Motor neuron (in vitro differentiated cells): ENCODE measurements at places on chromosomes 13 and 19.

GRCh38 chr13:33174931-33175330 lies 110.6 kb downstream of the STARD13 start:
- no peak for ATAC-seq

- peak; percentile 9 for ATAC-seq
Observed at GRCh38 chr19:40799558-40800338, 757 bp downstream of the EGLN2 start.

DNA sequence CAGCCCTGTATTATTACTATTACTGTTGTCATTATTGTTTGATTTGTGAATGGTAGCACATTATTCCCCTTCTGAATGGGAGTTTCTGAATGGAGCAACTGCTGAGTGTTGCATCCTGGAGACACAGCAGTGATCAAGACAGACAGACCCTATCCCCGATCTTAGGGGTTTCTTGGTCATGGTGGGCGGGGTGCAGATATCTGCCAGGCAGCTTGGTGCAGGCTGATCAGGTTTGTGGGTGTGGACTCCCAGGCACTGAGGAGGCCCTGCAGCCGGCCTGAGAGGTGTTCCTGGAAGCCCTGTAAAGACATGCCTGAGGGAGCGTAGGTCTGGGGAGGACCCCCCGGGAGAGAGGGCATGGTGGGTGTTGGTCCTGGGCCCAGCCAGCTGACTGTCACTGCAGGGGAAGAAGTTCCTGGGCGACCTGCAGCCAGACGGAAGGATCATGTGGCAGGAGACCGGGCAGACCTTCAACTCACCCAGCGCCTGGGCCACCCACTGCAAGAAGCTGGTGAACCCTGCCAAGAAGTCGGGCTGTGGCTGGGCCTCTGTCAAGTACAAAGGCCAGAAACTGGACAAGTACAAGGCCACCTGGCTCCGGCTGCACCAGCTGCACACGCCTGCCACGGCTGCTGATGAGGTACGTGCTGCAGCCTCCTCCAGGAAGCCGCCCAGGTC lies 2.1 kb downstream of the MPND start:
- no peak for ATAC-seq

GRCh38 chr13:24293746-24294145 lies 15.6 kb upstream of the C1QTNF9 start:
- ATAC-seq, result peak; percentile 86

DNA sequence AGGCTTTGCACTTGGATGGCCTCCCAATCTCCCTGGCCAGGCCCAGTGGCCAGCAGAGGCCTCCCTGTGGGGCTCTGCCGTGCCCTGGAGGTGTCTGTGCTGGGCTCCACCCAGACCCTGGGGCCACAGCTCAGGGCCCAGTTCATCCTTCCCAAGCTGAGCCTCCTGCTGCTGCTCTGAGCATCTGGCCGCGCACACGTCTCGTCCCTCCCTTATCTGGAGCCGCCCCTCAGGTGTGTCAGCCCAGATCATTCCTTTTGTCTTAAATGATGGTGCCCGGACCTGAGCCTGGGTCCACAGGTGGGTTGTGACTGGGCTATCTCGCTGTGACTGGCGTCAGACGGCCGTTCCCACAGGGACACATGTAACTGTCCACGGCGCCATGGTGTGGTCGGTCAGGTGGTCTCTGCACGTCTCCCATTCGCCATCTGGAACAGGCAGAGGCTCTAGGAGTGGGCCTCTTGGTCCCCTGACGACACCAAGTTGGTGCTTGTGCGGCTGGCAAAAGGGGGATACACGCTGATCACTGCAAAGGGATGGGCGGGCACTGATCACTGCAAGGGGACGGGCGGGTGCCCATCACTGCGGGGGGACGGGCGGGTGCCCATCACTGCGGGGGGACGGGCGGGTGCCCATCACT lies 14.3 kb upstream of the ZNF554 start:
- no peak for ATAC-seq

- no peak for ATAC-seq
Observed at GRCh38 chr13:33744589-33745369, 73.2 kb upstream of the RFC3 start.

- no peak for ATAC-seq
Observed at GRCh38 chr13:30708541-30708940, 26.8 kb upstream of the ALOX5AP start.

DNA sequence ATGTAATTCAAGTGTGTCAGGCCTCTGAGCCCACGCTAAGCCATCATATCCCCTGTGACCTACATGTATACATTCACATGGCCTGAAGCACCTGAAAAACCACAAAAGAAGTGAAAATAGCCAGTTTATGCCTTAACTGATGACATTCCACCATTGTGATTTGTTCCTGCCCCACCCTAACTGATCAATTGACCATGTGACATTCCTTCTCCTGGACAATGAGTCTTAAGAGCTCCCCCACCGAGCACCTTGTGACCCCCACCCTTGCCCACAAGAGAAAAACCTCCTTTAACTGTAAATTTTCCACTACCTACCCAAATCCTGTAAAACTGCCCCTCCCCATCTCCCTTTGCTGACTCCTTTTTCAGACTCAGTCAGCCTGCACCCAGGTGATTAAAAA lies 52.1 kb upstream of the ARHGEF7 start:
- ATAC-seq, result no peak

GRCh38 chr19:32176591-32176990 lies 168.8 kb upstream of the ZNF507 start:
- ATAC-seq, result no peak

GRCh38 chr13:72437458-72437857 lies 290.0 kb downstream of the MZT1 start:
- ATAC-seq, result no peak

DNA sequence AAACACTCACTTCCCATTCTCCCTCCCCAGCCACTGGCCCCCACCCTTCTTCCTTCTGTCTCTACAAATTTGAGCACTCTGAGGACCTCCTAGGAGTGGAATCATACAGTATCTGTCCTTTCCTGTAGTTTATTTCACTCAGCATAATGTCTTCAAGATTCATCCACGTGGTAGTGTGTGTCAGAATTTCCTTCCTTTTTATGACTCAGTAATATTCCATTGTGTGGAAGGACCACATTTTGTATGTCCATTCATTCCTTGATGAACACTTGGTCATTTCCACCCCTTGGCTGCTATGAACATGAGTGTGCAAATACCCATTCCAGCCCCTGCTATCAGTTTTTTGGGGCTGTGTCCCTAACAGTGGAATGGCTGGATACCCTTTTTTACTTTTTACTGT lies 9.8 kb downstream of the KLF2 start:
- ATAC-seq, result no peak

DNA sequence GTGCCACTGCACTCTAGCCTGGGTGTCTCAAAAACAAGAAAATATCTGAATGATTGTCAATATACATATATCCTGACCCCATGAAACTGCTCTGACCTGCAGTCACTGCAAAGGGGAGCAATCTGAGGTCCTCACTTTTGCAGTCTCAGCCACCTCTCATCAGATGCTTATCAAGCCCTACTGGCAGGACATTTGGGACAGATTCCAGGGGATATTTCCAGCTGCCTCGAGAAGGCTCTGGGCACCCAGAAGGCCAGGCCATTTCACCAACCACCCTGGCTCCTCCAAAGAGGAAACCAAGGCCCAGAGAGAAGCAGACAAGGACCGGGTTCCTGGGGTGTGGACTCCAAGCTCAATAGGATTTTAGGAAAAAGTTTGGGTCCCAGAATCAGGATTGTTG lies 2.3 kb downstream of the EML2 start:
- no peak for ATAC-seq

DNA sequence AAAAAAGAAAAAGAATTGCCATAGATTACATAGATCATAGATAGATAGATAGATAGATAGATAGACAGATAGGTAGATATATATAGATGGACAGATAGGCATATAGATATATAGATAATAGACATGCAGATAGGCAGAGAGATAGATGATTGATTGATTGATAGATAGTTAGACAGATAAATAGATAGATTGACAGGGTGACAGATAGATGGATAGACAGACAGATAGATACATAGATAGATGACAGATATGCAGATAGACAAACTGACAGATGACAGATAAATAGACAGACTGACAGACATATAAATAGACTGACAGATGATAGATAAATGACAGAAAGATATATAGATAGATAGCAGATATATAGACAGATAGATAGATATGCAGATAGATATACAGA lies 474.0 kb downstream of the IRS2 start:
- no peak for ATAC-seq

- ATAC-seq, result peak; percentile 31
Observed at GRCh38 chr19:1220976-1221903, 15.7 kb downstream of the STK11 start.

DNA sequence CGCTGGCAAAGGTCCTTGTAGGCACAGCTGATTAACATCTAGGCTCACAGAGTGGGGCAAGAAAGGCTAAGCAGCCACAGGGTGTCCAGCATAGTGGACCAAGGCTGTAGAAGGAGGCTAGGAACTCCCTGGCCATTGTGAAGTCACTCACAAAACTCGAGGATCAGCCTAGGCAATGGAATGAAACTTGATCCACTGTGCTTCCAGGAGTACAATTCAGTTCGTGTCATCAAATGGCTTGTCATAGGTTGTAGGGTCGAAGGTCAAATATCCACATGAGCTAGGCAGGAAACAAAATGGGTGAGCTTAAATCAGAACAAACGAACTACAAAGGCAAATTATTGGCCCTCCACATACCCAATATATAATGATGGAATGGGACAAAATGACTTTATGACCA lies 4.4 kb upstream of the FAM187B start:
- no peak for ATAC-seq

DNA sequence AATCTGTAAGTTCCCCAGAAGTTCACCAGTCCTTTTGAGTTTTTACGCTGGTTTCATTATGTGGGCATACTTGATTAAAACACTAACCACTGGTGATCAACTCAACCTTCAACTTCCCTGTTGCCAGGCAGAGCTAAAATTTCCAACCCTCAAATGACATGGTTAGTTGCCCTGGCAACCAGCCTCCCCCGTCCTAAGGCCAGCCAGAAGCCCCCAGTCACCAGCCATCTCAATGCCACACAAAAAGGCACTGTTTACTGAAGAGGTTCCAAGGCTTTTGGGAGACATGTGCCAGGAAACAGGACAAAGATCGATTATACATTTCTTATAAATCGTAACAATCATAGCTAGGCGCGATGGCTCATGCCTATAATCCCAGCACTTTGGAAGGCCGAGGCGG lies 1.6 kb downstream of the ZNF649 start:
- ATAC-seq, result no peak

- ATAC-seq, result peak; percentile 94
Observed at GRCh38 chr19:4759388-4760284, 31.9 kb upstream of the FEM1A start.

GRCh38 chr19:677201-677600 lies 1.0 kb downstream of the FSTL3 start:
- no peak for ATAC-seq

DNA sequence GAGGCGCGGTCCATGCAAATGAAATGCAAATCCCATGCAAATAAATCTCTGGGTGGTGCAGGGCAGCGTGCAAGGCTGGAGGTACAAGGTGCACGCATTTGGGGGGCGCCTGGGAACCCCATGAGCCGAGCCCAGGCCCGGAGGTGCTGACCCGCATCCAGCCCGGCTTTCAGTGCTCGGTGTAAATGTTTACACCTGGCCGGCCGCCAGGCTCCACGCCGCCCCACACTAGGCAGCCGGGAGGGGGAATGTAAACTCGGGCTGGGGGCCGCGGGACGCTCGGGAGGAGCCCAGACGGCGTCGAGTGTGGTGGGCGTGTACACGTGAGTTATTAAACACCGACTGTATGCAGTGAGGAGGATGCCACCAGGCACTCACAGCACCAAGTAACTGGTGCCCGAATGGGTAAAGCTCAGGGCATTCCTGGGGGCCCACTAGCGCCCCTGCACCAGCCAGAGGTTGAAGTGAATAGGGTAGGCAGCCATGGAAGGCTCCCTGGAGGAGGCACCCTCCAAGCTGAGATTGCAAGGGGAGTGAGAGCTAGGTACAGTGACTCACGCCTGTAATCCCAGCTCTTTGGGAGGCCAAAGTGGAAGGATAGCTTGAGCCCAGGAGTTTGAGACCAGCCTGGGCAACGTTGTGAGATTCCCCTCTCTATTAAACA lies 17.2 kb downstream of the FUT6 start:
- ATAC-seq, result no peak

DNA sequence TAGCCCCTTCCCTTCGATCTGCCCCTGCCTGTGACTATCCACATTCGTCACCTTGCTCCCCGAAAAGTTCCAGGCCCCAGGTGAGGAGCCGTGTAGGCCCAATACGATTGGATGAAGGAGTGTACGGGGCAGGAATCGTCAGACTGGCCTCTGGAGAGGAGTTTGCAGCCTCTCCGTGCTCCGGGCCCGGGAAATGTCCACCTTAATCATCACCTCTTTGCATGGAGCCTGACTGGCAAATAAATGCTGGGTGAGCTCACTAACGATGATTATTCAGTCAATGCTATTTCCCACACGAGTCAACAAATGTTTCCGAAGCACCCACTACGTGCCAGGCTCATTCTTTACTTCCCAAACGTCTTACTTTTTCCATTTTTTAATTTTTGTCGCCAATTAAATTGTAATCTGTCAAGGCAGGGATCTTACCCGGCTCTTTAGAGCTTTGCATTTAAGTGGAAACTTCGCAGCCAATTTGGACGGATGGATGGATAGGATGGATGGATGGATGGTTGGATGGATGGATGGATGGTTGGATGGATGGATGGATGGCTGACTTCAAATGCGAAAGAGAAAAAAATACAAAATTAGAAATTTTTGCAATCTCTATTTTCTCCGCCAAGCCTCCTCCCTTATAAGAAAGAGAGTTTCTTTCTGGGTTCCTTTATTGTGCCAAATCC lies 45.8 kb downstream of the TGDS start:
- ATAC-seq, result peak; percentile 27

DNA sequence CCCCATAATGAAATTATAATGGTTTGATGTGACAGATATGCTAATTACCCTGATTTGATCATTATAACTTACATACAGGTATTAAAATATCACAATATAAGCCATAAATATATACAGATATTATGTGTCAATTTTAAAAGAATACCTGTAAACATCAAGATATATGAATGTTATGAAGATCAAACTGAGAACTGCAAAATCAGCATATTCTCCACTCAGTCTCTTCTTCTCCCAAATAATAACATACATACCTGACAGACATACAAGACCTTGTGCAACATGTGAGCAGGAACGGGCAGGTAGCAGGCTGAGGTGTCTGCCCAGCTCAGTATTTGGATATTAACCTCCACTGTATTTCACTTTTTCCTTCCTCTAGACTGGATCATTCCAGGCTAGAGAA lies 547.2 kb downstream of the UQCRFS1 start:
- ATAC-seq, result no peak

DNA sequence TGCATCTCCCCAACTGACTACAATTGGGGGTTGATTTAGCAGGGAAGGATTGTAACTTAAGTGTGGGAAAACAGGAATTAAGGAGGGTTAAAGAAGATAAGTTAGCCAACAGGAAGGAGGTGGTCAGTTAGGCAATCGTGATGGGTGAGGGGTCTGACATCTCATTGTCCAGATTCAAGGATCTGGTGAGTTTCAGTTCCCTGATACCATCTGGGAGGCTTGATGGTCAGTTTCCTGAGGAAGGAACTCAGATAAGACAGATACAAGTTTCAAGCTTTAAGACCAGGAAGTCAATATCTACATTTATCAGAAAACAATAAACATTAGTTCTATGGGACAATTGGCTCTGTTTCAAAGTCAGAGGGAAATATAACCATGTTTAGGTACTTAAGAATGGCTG lies 601.8 kb downstream of the SLITRK6 start:
- ATAC-seq, result no peak
